Hypothalamus (tissue), 51 donors: ENCODE measurements at places on chromosomes 1 and 21.
A peak's percentile ranks its signal among the peaks of the same experiment; 100 is the strongest.

GRCh38 chr1:79364896-79365295 is 358.4 kb upstream of the ADGRL4 start:
- no peak for DNase-seq

DNA sequence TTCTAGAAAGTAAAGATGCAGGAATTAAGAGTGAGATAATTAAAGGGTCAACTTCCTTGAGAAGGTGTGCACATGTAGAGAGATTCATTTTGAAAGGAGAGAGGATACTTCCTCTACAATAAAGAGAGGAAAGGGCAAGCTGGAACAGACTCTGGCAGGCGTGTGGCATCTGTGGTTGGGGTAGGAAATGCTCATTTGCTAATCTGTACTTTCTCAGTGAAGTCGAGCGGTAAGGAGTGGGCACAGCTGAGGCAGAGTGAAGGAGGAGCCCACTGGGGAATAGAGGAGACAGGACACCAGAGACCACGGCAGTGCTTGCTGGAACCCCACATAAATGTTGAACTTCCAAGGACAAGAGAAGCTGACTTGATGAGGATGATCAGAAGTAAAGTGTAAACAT is 49.1 kb downstream of the PCSK9 start:
- no peak for DNase-seq

GRCh38 chr1:116243333-116244054 is 129.6 kb upstream of the ATP1A1 start:
- DNase-seq: no peak

DNA sequence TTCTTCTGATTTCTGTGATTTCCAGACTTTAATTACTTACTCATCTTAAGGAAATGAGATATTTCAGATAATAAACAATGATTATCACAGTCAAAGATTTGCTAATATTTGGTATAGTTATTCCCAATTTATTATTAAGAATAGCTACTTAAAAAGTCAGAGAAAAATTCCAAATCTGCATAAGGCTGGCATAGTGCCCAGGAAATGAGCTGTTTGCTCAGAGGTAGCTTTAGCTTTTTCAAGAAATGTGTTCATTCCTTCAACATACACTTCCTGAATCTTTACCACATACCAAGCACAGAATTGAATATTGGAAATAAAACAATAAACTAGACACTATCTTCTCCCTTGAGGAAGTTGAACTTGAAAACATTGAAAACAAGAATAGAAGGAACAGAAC is 44.3 kb upstream of the KCNK1 start:
- no peak for DNase-seq

DNA sequence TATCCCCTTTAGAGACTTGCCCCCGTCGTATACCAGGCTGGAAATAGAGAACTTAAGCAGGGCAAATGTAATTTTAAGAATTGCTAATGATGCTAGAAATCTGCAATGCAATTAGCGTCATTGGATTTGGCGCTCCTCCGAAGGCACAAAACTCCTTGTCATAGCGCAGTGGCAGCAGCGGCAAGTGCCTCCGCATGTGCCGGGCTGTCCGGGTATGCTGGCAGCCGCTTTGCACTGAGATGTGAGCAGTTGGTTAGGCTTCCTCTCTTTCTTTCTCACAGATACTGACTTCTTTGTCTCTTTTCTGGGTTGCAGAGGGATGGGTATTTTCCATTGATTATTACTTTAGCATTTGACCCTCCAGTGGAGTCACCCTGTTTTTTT is 193.4 kb upstream of the LMO4 start:
- DNase-seq: no peak

GRCh38 chr1:207753611-207754010 is 1.8 kb downstream of the CD46 start:
- DNase-seq: no peak

DNA sequence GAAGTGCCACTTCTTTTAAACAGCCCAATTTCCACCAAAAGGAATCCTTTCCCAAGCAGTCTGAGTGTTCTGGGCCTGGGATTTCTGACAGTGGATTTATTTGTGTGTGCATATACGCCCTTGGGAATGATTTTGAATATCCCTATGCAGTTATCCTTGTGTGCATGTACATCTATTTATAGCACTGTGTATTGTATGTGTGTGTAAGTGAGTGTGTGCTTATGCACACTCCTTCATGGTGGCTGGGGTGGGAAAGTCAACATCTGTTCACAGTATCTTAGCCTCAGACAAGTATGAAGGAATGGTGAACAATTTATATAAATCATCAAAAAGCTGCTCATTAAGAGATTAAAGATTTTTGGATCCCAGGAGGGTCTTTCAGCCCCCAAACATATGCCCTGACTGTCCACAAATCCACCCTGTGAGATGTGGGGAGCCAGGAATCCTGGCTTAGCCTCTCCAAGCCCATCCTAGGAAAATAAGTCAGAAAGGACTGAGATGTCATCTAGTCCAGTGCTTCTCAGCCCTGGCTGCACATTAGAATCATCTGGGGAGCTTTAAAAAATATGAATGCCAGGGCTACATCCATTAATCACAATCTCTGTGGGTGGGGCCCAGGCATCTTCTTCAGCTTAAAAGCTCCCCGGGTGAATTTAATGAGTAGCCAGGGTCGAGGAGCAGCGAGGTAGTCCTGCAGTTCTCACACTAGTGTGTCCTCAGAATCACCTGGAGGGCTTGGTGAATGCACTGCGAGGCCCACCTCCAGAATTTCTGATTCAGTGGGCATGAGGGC is 101.4 kb downstream of the PLXNA2 start:
- no peak for DNase-seq

- DNase-seq: no peak
These were observed 20.9 kb upstream of the MAN1A2 start for GRCh38 chr1:117346206-117346928.

GRCh38 chr1:59163268-59164092 is 133.4 kb upstream of the FGGY start:
- DNase-seq: no peak

- DNase-seq: no peak
These were observed 274.4 kb downstream of the PTBP2 start for GRCh38 chr1:96996001-96996400.

DNA sequence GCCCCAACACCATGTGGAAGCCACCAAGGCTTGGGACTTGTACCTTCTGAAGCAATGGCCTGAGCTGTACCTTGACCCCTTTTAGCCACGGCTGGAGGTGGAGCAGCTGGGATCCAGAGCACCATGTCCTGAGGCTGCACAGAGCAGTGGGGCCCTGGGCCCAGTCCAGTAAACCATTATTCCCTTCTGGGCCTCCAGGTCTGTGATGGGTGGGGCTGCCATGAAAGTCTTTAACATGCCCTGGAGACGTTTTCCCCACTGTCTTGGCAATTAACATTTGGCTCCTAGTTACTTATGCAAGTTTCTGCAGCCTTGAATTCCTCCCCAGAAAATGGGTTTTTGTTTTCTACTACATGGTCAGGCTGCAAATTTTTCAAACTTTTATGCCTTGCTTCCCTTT is 323.7 kb upstream of the ZP4 start:
- DNase-seq: no peak

GRCh38 chr1:238384381-238384780 is 493.7 kb upstream of the ZP4 start:
- DNase-seq: no peak

- DNase-seq: no peak
These were observed 38.2 kb downstream of the BCL9 start for GRCh38 chr1:147579532-147579931.

DNA sequence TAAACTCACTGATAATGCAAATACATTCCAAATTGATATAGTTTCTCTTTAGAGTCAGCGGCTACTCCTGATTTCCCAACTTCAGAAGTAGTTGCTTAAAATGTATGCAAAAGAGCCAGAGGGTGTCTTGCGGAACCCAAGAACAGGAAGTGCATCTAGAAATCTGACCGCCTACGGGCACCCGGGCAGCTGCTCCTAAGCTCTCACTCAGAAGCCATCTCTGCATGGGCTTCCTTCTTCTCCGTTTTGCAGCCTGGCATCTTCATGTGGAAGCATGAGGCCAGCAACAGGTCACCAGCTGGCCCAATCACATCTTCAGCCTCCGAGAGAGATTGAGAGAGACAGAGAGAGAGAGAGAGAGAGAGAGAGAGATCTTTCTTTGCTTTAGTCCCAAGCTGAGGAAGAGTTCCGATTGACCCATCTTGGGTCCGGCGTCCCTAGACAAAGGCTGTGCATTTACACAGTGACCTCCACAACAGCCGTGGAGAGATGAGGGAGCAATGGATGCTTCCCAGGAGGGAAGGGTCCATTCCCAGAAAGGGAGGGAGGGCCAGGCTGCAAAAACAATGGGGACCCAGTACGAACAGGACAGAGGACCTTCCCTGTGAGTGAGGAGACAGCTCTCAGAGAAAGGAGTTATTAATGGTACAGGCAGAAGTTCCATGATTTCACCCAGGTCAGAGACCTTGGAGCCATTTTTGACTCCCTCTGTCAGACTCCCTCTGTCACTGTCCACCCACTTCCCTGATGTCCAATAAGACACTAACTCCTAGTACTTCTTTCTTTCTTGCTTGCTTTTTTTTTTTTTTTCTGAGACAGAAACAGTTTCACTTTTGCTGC is 28.2 kb upstream of the SLC30A1 start:
- no peak for DNase-seq

GRCh38 chr1:202944438-202944921 is 13.6 kb downstream of the ADIPOR1 start:
- no peak for DNase-seq

GRCh38 chr1:167774710-167775109 is 52.9 kb downstream of the MPZL1 start:
- DNase-seq: no peak

GRCh38 chr1:239884796-239885195 is 206.9 kb upstream of the FMN2 start:
- no peak for DNase-seq

DNA sequence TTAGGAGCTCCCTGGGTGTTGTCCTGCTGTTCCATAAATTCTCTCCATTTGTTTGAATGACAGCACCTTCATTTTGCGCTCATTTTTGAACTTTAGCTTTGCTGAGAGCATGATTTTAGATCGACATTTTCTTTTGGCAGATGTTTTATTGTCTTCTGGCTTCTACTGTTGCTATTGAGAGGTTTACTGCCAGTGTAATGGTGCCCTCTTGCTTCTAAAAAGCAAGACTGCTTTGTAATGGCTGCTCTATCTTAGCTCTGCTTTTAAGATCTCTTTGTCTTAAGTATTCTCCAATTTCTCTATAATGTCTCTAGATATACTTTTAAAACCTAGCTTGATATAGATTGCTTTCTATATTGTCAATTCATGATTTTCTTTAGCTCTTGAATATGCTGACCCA is 27.8 kb downstream of the THEM4 start:
- no peak for DNase-seq

DNA sequence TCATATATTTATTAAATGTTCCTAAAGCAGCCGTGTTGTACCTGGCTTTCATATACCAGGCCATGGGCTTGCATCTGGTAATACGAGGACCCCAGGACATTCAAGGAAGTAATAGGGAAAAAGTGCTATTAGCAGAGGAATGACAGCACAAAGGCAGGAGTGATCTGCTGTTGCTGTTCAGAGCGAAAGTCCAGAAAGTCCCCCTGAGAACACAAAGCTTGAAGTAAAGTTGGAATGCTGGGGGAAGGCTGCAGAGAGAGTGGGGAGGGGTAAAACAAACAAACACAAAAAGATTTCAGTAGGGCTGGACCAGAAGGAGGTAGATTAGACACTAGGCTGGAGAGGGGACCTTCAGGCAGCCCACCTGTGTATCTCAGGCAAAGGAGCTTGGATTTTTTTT is 94.6 kb upstream of the C8B start:
- DNase-seq: no peak

GRCh38 chr1:9561429-9561828 is 22.2 kb downstream of the SLC25A33 start:
- peak; percentile 66 for DNase-seq

DNA sequence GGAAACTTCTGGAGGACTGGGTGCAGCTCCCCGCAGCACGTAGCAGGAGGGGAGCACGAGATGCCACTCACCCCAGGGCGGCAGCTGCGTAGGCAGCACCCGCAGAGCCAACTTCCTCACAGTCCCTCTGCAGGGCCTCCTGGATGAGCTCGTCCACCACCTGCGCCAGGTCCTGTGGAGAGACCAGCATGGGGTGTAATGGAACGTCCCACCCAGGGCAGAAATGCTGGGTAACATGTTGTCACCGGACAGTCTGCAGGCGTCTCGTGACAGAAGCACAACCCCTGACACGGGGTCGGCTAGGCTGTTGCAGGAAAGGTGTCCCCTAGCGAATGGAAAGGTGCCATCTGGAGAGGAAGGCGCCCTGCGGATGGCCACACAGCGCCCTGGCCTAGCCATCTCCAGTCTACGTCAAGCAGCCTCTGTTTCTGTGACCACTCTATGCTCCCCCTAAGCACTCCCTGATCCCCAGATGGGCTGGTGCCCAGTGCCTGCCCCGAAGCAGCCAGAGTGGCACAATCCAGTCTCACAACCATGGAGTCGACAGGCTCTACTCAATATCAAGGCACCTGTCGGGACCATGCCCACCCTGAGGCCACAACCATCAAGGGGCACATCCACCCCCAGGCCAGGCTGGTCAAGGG is 21.2 kb downstream of the MCM3AP start:
- no peak for DNase-seq

DNA sequence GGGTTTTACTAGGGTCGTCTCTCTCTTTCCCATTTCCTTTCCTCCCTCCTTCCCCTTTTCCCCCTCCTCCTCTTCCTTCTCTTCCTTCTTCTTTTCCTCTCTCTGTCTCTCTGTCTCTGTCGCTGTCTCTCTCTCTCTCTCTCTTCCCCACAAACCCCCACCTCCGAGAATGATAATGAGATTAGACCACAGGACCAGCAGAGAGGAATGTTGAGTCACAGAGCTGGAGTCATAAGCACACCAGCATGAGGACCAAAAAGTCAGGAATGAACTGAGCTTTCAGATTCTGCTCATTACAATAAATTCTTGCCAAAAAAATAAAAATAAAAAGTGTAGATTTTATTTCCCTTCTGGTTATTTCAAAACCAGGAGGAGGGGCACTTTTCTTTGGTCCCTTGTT is 377.4 kb downstream of the LTN1 start:
- DNase-seq: no peak

DNA sequence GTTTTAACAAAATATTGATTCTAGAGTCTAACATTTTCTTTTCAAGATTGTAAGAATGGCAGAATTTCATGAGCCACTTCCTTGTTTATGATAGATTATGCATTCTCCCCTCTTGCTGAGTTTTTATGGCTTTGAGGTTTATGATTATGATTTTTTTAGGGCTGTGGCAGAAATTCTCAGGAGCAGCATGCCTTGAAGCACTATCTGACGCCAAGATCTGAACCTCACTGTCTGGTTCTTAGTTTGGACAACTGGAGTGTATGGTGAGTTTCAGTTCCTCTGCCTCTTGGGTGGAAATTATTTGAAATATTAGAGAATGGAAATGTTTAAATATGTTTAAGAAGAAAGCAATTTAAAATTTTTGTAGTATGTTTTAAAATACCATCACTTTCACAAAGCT is 10.2 kb downstream of the USP16 start:
- DNase-seq: no peak

DNA sequence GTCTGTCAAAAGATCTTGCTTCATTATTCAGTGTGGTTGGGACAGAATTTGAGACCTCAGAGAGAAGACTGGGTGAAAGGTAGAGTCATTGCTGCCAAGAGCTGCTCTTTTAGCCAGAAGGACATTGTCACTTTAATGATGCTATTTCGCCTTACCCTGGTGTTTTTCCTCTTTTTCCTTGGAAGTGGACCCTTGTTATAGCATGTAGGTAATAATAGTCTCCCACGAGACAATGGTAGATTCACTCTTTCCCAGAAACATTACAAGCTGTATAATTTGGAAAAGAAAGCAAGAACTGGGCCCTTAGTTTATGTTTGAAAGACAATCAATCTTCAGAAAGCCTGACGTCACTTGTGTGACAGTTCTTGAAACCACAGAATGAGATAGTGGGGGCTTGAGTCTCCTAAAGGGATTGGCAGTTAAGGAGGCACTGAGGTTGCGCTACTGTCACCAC is 3.8 kb downstream of the SERTAD4 start:
- no peak for DNase-seq

- DNase-seq: no peak
These were observed 115.4 kb upstream of the RAB4A start for GRCh38 chr1:229155472-229155871.
